ENCODE measurements at places on chromosomes 4 and X. TPM values are rescaled to one million over a fixed set of nuclear protein-coding genes. Genes with fewer than 3 reads are reported as not detected.

DNA sequence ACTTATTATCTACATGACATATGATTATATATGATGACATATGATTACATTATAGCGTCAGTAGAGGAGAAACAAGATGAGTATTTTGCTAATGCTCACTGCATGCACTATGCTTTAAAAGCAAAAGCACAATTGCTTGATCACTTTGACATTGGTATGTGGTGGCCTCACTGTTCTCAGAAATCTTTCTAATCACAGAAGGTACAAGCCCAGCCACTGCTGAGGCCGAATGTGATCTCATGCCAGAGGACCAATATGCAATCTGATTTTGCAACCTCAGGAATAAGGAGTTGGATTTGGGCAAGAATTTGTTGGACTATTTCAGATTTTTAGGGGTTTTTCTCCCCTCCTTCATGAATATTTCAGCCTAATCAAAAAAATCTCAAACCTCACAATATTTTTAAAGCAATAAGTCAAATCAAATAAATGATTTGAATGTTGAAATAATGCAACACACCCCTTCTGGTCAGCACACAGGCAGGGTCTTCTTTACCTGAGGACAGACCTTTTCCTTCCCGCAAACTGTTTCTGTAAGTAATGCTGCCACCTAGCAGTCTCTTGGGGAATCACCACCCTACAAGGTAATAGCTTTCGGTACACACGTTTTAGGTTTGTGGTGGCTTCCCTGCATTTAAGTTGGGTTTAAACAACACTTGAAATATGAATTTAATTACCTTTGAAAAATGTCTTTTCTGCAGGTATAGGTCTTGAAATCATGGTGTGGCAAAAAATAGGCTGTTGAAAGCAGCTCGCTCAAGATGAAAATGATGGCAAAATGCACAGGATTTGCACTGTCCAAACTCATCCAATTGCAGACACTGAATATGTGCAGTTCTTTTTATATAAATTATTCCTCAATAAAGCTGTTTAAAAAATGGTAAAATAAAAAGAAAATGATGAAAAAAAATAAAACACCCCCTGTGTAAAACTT, 4.8 kb upstream of the CXCL13 start:
- no peaks in the 10 kb centered on the region for H3K36me3 ChIP-seq
- H3K27ac ChIP-seq: no peak overlapping the region
- peaks cover 5% of the 10 kb centered on the region for H3K27me3 ChIP-seq
- peak; percentile 29 for DNase-seq

GRCh38 chr4:168411318-168412150, 68.8 kb downstream of the DDX60L start:
- peaks cover 14% of the 10 kb centered on the region for H3K36me3 ChIP-seq
- H3K4me3 ChIP-seq: no peak overlapping the region
- H3K4me1 ChIP-seq: peaks cover 38% of the 10 kb centered on the region
- DNase-seq: no peak
- H3K27ac ChIP-seq: no peak overlapping the region

The GABRB1 gene
- not detected for total RNA-seq

The XAGE1B gene
- total RNA-seq: not detected
